ENCODE measurements at places on chromosomes 16 and 17. TPM values are rescaled to one million over a fixed set of nuclear protein-coding genes. Genes with fewer than 3 reads are reported as not detected.

GRCh38 chr17:41679740-41680425 lies 8.8 kb upstream of the EIF1 start:
- DNase-seq = no peak

DNA sequence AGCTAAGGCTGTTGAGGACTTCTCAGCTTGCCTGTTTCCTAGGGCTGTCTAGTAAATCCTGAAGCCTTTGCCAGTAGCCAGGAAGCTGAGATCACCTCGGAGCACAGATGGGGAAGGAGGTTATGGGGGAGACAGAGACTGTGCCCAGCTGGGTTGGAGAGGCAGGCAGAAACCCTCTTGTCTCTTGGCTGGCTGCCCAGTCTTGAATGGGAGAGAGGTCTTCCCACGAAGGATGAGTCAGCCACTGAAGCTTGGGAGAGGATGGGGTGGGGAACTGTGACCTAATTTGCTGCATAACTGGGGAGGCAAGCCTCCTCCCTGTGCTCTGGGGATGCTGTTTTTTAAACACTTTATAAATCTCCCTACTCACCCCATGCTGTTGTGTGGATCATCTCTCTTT lies 69.8 kb downstream of the SHISA9 start:
- peak; percentile 97 for DNase-seq

- DNase-seq = no peak
Measured at GRCh38 chr16:3510416-3510815, 9.6 kb downstream of the CLUAP1 start.

GRCh38 chr16:23288209-23288608 lies 13.9 kb upstream of the SCNN1B start:
- no peak for DNase-seq

The CCL13 gene
- not detected for total RNA-seq

DNA sequence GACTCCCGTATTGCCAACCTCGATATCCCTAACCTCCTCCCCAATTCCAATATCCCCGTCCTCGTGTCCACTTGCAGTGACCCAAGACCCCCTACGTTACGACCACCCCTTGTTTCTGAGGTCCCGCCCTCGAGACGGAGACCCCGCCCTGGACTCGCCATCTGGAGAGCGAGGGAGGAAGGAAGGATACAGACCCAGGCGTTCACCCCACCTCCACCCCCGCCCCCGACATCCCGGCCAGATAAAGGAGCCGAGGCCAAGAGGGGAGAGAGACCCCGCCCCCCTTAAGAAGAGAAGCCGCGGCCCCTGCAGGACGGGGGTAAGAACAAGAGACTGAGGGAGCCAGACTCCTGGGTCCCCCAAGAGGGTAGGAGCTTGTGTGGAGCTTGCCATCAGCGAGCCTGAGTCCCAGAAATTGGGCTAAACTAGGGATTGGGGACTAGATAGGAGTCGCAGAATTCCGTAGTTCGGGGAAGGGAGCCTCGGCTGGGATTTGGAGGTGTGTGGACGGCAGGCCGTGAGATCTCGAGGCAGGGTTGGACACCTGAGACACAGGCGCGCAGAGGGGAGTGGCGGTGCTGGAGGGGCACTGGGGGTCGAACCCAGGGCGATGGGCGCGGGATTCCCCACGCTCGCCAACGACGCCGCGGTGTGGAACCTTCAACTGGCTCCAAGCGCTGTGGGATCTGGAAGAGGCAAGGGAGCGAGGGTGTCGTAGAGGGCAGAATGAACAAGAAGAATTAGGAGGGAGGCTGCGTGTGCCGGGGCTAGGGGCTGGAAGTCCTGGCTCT lies at the start of gene BCL6B:
Gene BCL6B, plus strand, starts transcription at position 270 of the 791 bp plus-strand sequence. CDS start 622 bp downstream, outside the sequence.
- DNase-seq = no peak

- no peak for DNase-seq
Measured at GRCh38 chr17:63641692-63642448, 19.7 kb downstream of the MAP3K3 start.

DNA sequence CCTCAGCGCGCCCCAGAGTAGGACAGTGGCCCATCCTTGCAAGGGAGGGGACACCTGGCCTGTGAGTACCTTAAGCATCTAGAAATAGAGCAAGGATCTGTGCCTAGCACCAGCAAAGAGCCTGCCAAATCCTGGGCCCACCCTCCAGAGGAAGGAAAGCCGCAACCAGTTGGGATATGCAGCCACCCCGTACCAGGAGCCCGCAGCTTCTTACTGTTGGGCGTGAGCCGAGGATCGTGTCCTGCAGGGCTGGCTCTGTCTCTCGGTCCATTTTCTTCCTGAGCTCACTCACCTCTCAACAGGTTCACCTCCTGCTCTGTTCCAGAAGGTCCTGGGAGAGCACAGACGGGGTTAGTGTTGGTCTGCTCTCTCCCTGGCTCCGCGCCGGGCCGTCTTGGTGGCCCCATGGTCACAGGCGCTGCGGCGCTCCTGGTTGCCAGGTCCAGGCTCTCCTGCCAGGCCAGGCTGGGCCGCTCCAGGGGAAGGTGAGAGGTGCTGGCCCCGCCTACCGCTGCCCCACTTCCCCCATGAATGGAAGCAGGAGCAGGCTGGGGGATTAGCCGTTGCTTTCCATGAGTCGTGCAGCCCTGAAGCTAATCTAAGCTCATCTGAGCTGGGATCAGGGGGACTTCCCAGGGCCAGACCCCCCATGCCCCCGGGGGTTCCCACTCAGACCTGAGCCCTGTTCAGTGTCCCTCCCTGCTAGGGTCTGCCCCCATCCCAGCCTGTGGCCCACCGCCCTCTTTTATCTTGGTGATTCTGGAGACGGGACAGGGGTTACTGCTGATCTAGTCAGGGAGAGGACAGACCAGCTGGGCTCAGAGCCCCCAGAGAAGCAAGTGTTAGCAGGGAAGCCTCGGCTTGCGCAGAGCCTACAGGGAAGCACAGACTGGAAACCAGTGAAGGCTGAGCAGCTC lies 12.7 kb downstream of the ENDOV start:
- DNase-seq = no peak

- no peak for DNase-seq
Measured at GRCh38 chr17:67558740-67559380, 158.9 kb upstream of the NOL11 start.

GRCh38 chr17:76597156-76598003 lies 11.7 kb upstream of the ST6GALNAC2 start:
- DNase-seq = no peak

The G6PC1 gene
- not detected for total RNA-seq

The CACNA1H gene
- total RNA-seq = 2.0 TPM

- peak; percentile 30 for DNase-seq
Measured at GRCh38 chr16:13883276-13883675, 36.7 kb upstream of the ERCC4 start.

DNA sequence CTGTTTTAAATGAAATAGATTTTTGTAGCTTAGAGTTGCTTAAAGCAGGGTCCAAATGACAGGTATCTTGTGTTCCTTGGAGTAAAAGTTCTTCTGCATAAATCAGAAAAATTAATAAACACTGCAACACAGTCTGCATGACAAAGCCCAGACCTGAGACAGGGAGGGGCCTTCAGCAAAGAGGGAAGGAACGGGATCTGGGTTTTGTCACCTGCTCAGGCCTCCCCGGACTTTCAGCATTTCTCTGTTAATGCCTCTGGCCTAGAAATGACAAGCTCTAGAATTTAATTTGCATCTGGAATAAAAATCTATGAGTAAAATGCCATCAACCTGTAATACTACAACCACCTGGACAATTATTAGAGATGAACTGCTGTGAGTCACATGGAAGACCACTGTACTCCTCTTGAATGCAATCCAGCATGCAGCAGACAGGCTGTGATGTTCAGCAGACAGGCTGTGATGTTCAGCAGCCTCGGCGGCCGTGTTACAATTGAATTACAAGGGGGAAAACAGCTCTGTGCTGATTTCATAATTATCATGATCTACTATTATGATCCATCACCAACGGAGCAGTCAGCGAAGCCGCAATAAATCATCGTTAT lies 170.2 kb downstream of the TOX3 start:
- DNase-seq = no peak

DNA sequence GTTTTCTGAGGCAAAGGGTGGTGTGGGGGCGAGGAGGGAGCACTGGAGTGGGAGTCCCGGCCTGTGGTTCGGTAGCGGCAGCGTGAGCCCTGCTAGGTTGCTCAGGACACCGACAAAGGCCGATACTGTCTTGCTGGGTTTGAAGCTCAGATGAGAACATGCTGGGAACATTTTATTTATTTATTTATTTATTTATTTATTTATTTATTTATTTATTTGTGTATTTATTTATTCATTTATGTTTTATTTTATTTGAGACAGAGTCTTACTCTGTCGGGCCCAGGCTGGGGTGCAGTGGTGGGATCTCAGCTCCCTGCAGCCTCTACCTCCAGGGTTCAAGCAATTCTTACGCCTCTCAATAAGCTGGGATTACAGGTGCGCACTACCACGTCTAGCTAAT lies 117.9 kb upstream of the GSE1 start:
- no peak for DNase-seq

DNA sequence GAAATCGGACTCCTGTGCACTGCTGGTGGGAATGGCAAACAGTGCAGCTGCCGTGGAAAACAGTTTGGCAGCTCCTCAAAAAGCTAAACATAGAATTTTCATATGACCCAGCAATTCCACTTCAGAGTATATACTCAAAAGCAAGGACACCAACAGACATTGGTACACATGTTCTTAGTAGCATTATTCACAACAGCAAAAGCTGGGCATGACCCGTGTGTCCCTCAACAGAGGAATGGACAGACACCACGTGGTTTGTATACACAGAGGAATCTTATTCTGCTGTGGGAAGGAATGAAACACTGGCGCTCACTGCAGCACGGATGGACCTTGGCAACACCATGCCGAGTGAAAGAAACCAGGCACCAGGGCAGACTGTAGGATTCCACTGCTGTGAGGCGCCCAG lies 16.0 kb downstream of the NPTX1 start:
- DNase-seq = no peak

GRCh38 chr17:70318051-70318450 lies 148.7 kb downstream of the KCNJ2 start:
- DNase-seq = no peak

The GFAP gene
- total RNA-seq = not detected

The KRTAP17-1 gene
- total RNA-seq = not detected

The TEX19 gene
- total RNA-seq = not detected

DNA sequence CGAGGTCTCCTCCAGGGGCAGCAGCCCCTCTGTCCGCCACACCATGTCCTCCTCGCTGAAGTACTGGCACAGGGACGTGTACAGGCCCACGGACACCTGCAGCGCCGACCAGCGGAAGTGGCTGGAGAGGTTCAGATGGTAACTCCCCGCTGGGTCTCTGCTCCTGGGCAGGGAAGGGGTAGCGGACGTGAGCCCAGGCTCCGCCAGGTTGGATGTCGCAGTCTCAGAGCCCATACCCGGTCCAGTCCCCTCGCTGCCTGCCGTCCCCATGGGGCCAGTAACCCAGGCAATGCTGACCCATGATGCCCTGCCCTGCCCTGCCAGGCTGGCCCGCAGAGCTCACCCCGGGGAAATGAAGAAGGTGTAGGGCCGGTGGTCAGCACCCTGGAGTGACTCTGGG lies 33.2 kb downstream of the PKD1 start:
- DNase-seq = no peak

- peak; percentile 52 for DNase-seq
Measured at GRCh38 chr17:81811705-81812570, 8.0 kb downstream of the GCGR start.

The PIK3R5 gene
- not detected for total RNA-seq

DNA sequence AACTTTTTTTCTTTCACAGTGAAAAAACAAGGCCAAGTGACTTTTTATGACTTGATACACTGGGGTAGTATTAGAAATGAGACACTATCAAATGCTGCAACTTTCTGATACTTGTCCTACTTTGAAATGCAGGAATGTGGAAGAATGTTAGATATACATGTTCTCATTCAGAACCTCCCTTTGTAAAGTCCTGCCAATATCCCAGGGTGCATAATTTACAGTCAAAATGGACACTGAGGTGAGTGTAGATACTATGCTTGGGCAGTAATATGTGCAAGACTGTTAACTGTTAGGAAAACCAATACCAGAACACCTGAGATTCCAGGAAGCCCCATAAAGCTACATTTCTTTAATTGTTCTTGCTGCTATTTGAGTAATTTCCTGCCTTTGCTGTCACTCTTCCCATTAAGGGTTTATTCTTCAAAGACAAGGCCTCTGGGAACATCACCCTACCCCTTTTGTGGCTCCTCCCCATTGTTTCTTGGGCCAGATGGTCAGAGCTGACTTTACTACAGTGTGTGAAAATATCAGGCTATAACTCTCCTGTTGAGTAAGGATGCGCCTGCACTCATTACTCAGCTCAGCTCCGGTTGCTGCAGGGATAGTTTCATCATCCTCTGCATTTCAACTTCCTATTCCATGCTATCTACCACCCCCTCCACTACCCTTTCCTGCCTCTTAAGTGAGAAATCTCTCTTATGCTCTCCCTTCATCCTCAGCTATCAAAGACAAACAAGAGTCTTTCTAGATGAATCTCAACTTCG lies 48.7 kb downstream of the TMEM100 start:
- DNase-seq = no peak

DNA sequence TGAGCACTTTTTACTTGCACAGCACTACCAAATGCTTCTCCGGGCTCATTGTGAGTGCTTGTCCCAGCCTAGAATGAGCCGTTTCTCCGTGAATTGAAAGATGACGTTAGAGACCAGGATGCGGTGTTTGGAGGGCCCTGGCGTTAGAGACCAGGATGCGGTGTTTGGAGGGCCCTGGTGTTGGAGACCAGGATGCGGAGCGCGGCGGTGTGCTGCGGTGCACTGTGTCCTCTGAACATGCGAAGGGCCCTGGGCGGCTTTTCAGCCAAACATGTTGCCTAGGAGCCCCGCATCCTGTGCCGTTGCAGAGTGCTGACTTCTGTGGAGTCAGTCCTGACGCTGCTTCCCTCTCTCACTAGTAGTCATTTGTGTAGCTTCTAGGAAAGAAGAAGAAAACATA lies 42.7 kb downstream of the BANP start:
- DNase-seq = no peak

GRCh38 chr16:20372701-20373100 lies 20.2 kb upstream of the UMOD start:
- DNase-seq = no peak

GRCh38 chr16:78962457-78962929 lies 638.0 kb downstream of the MAF start:
- DNase-seq = no peak

DNA sequence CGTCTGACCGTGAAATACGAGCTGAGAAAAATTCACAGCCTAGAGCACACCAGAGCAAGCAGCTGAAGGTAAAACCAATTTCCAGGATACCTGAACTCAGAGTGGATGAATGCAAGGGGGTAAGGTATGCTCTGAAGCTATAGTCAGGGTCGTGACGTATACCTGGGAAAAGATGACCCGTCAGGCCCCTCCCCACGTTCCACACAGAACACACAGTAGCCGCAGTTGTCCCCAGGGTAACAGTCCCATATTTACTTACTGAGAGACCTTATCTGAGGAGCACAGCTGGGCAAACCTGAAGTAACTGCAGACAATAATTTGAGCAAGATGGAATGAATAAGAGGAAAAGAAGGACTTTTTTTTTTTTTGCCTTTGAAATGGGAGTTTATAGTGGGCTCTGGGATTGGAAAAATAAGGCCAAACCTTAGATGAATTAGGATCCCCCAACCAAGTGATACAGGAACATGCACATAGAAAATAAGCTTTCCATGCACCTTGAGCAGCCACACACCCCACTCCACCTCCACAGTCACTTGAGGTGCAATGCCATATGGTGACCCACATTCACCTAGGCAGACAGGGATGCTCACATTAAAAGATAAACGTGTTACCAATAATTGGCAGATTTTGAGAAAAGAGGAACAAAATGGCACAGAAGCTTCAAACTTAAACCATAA lies 38.0 kb downstream of the ABCA6 start:
- DNase-seq = no peak

- no peak for DNase-seq
Measured at GRCh38 chr17:49848019-49848473, at the start of gene TAC4. Gene TAC4 (minus strand): TSS chr17:49848069. CDS start chr17:49848017, 52 bp downstream.

Measured in A172 (cell line).